ENCODE measurements at places on chromosomes 4 and X.

DNA sequence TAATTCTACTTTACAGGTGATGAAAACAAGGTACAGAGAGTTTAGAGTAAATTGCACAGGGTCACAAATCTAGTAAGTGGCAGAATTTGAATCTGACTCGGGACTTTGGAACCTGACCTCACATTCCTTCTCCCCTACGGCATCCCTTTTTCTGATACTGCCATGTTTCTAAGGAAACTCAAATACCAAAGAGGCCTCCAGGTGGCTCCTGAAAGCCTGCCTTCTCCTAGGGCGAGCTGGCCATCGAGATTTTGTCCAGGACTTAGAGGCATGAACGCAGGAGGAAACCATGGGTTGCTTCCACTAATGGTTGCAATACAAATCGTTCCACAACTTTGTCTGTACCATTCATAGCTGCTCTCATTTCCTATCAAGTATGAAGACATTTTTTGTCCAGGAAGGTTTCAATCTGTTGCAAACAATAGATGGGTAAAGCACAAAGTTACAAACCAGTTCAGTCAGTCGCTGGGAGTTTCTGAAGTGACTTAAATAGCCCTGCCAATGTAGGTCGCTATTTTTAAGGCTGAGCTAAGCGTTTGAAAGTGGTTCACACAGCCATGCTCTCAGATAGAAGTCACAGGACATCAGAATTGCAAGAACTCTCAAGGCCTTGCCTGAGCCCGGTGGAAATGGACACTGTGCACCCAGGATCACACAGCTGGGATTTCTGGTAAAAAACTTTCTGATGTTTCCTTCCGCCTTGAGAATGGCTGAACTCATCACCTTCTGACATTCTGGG is 296.6 kb upstream of the PRPS2 start:
- DNase-seq: no peak

DNA sequence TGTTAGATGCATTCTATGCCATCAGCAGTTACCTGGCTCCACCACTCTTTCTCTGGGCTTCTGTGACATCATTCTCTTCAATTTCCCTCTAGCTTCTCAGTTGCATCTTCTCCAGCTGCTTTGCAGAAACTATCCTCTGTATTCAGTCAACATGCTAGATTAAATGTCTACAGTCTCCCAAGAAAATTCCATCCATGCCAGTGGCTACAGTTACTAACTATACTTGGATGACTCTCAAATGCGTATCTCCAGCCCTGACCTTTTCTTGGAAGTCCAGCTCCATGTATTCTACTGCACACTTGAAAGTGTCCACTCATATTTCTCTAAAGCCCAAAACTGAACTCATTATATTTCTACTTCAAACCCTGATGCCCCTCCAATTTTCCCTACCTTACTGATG is 232.3 kb upstream of the TENM3 start:
- DNase-seq: no peak

DNA sequence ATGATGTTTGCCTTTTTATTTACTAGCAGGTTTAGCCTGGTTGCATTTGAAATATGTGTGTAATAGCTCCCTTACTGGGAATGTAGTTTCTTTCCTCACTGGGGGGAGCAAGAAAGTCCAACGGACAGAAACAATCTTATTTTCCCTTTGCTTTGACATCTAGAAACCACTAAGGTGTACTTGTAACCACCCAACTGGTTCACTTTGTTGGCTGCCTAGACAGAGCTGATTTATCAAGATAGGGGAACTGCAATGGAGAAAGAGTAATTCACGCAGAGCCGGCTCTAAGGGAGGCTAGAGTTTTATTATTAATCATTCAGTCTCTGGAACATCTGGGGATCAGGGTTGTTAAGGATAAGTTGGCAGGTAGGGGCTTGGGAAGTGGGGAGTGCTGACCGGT is 30.3 kb downstream of the XG start:
- no peak for DNase-seq

- DNase-seq: no peak
Observed at GRCh38 chrX:71252221-71252620, 1.7 kb downstream of the ZMYM3 start.

- no peak for DNase-seq
Observed at GRCh38 chr4:177680308-177680707, 238.1 kb upstream of the AGA start.

- no peak for DNase-seq
Observed at GRCh38 chrX:39677978-39678791, 419.6 kb downstream of the BCOR start.

DNA sequence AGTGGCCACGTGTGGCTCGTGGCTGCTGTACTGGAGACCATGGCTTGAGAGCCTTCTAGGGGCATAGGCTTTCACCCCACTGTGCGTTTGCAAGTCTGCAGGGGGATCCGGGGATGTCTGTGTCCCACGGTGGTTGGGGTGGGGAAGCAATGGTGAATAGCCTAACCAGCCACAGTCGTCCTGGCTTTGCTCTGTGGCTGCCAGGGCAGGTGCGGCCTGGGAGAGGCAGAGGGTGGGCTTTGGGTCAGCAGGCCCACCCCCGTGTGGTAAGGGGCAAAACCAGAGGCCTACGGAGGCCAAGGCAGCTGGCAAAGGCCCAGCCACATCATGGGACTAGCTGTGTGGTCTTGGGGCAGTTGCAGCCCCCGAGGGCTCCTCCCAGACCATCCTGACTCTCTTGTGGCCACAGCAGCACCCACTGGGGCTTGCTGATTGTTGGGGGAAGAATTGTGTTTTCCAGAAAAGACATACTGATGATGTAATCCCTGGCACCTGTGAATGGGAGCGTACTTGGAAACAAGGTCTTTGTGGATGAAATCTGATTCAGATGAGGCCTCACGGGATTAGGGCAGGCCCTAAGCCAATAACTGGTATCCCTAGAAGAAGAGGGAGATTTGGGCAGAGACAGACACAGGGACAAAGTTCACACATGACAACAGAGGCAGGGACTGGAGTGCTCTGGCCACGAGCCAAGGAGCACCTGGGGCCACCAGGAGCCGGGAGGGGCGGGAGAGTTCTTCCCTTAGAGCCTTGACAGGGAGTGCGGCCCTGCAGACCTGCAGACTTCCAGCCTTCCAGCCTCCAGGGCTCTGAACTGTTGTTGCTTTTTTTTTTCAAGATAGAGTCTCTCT is 2.9 kb downstream of the CPZ start:
- no peak for DNase-seq

DNA sequence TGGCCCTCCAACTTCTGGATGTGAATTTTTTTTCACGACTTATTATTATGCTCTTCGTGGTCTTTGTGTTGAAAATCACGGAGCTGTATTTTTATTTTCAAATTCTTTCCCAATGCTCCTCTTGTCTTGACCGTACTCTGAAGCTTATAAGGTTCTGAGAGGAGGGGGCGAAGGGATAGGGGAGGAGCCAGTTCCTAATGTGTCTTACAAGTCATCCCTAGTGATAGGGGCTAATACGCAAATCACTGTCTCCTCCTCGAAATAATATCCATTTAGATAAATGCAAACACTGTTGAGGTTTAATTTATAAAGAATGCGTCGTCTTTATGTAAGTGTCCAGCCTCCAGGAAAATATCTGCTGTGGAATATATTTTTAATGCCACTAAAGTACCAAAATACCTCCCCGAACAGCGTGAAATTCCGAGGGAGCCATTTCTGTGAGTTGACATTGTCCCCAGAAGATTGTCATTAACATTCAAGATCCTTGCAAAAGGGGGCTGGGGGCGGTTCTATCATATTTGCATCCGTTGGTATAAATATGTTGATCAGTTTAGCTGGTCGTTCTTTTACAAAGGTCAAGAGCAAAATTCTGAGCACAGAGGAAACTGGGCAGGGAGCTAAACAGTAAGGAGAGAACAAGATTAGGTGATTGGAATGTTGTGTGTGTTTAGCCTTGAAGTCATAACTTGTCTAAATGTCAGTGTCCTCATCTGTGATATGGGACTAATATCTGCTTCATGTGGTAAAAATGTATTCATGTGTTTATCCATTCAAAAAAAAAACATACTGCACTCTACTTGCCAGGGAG is 3.7 kb upstream of the FAT1 start:
- no peak for DNase-seq

DNA sequence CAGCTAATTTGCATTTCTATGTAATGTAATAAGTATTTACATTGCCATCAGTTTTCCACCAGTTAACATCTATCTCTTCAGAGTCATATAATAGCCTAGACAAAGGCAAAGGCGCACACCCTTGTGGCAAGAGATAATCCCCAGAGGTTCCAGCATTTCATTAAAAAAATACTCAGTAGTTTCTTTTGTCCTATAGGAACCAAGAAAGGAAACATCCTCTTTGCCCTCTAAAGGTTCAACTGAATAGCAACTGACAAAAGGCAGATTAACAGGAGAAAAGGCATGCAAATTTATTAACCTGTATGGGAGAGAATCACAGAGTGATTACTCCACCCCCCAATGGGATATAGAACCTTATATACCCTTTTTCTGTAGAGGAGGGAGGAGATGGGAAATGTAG is 48.4 kb downstream of the MAGEB17 start:
- DNase-seq: no peak
